ENCODE measurements at places on chromosomes 1 and 21.

GRCh38 chr1:152448095-152448494 lies 34.0 kb upstream of the CRNN start:
- no peak for DNase-seq

DNA sequence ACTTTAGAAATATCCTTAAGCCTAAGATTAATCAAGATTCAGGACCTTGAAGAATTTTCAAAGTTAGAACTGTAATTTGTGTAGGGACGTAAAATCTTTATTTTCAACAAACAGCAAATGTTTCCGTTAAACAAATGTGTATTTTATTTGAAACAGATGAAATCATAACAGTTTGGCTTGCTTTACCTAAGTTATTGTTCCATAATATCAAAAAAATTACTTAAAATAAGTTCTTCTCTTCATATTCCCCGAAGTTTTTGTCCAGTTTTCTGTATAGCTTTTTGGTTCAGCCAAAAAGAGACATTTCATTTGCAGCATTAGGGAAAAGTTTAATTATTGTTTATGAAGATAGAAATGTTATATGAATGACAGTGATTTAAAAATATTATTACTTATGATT lies 100.1 kb downstream of the NFIA start:
- no peak for DNase-seq

- no peak for DNase-seq
Measured at GRCh38 chr1:43059640-43060574, 101.2 kb upstream of the SLC2A1 start.

DNA sequence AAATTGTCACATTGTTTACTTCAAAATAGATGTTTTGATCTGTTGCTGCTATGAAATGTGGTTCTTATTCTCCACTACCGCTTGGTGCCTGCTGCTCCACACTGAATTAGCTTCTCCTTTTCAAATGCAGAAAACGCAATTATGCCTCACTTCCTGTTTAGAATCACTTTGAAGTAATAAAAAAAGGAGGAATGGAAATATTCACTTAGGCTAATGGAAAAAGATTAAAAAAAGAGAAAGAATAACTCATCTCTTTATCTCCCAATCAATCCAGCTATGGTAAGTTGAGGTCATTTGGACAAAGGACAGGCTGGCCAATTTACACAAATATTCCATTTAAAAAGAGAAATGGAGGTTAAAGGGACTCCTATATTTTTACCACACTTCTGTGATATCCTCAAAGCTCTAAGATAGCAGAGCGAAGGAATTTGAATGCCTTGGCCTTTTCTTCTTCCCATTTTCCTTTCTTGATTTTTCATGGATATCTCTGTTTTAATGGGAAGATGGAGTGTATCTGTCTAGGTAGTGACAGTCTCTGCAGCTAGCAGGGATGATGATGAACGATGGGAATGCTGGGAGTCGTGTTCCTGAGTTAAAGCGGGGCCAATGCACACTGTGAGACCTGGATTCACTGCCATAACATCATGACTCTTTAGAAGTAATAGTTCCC lies 35.7 kb downstream of the RGS5 start:
- no peak for DNase-seq

GRCh38 chr21:36460866-36461265 lies 19.1 kb downstream of the CLDN14 start:
- DNase-seq: no peak

GRCh38 chr21:29359718-29360117 lies 61.0 kb downstream of the BACH1 start:
- DNase-seq: no peak

DNA sequence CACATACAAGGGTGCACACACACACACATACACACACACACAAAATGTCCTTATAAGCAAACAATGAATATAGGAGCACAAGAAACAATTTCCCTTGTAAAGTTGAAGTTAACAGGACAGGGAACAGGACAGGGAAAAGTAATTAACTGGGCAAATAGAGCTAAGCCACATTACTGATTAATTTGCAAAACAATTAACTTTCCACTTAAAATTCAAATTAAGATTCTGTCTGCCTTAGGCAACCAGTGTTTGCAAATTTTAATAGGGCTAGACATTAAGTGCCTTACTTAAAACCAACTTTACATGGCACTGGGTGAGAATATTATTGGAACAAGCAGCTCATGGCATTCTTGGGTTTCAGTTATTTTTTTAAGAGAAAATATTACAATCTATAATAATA lies 6.8 kb upstream of the CLDN8 start:
- no peak for DNase-seq

- DNase-seq: no peak
Measured at GRCh38 chr1:203662821-203663220, 36.2 kb downstream of the ATP2B4 start.

DNA sequence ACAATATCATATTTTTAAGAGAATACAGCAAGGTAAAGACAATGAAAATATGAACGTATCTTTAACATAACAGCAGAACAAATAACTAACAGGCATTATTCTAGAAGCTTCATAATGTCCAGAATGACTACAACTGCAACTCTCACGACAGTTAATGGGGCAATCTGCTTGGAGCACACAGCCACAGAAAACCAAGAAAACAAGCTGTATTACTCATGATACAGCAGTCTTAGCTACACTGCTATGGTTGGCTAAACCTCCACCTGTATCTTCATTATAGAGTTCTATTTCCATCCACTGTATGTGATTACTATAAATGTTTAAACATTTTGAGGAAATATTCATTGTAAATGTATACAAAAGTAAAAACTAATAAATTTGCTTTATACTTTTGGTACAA lies 139.9 kb downstream of the DPYD start:
- no peak for DNase-seq

DNA sequence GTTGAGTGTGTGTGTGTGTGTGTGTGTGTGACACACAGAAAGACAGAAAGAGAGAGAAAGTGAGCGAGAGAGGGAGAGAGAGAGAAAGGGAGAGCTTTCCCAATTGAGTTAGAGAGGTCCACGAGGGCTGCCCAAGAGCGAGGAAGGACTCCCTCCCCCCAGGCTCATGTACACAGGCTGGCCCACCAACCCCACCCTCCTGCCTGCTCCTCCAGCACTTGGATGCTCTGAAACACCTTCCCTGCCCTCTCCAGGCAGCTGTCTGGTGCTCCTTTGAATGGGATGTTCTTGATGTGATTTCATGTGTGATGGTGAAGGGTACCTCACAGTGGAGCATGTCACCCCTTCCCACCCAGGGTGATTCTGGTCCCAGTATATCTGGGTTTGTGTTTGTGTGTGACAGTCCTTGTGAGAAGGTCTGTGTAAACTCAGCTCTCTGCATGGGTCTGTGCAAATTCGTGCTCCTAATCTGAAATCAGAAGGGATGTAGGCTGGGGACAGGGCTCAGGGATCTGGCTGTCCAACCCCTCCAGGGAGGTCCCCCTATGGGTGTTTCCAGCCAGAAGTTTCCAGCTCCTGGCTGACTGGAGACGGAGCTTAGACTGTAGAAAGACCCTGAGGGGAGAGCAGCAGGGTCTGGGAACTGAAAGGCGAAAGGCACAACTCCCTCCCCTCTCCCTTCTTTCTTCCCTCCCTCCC lies 6.8 kb upstream of the PEAR1 start:
- no peak for DNase-seq

DNA sequence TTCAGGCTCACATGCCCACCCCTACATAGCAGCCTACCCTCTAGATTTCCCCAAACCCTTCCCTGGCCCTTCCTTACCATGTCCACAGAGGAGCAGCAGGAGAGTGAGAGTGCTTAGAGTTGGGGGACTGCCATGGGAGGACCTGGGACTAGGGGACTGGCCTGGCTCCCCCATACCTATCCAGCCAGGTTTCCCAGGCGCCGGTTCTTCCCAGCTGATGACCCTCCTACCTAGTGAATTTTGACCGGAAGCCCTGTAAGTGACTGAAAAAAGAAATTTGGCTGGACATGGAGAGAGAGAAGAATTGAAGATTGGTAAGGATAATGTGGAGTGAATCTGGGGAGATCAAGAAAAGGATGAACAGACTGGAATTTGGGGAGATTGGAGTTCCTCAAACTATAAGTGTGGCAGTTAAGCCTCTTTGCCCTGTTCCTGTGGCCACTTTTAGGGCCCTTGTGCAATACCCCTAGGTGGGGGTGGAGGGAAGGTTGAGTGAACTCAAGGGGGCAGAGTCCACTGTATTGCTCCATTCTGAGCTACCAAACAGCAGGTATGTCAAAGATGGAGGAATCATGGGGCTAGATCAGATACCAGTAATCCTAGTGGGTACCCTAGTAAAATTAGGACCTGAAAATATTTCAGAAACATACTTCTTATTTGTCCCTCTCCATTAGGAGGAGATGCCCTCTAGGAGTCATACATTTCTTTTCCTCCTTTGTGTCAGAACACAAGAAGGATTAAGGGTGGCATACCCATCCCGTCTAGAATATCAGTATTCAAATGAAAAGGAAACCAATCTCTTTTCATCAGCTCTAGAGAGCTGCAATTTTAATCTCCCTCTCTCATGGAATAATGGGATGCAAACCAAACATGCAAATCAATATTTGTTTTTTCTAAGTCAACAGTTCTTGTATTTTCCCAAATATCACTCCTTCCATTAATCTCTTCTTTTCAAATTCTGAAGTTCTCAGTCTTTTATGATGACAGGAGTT lies 1.2 kb downstream of the HJV start:
- DNase-seq: no peak

- no peak for DNase-seq
Measured at GRCh38 chr1:226625832-226626576, 77.4 kb downstream of the STUM start.

DNA sequence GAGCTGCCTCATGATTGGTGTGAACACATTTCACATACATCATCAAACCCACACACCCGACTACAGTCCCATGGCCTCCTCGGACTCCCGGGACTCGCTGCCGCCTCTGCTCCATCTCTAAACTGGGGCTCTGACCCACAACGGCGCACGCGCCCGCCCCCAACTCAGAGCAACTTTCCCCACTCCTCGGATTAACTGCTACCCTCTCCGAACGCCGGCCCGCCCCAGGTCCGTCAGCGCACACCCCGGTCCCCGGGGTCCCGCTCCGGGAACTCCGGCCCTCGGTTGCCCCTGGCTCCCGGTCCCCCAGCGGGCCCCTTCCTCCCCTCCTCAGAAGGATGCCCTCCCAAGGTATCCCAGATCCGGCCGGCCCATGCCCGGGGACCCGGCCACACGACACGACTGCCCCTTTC lies 740 bp downstream of the DSTYK start:
- no peak for DNase-seq

DNA sequence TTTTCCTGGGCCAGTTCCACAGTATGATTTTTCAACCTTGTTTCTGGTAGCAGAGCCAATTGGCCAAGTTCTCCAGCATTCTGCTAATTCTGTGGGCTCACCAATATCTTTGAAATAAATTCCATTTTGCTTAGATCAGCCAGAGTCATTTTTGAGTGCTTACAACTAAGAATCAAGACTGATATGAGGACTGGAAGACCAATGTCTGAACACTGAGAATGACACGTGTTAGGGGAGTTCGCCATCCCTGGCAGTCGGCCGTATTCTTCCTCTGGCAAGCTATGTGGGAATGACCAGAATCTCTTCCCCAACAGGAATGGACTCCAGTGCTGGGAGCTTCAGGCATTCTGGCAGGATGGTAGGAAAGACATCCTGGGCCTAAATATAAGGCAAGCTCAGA lies 4.9 kb upstream of the TENT5C start:
- no peak for DNase-seq

DNA sequence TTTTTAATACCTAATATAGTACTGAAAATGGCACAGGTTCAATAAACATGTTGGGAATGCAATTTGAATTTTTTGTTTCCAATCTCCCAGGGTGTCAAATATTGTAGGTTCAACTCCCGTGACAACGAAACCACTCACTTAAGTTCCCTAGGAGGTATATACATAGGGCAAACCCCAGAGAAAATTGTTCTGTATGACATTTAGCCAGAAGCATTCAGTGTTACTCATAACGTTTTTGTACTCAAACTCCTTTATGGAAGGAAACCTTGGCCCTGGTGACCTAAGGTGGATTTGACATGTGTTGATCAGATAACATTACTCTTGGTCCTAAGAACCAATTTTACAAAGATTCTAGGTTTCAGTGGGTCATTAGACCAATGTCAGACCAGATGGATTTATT lies 110.6 kb downstream of the USP25 start:
- no peak for DNase-seq

- DNase-seq: peak; percentile 31
Measured at GRCh38 chr1:119141020-119141424, 569 bp upstream of the WARS2 start.

DNA sequence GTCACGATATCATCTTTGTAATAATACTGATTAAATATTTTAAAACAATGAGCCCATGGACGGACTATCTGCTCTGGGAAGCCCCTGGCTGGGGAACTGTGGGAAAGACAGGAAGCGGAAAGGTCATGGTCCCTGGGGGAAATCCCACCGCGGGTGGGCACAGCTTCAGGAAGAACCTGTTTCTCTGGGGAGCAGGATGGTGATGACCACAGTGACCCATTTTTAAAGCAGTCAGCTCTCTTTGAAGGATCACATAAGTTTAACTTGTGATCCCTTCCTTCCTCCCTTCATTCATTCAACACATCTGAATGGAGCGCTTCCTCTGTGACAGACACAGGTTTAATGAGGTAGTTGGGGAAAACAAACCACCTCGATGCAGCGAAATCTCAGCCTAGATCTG lies 73.0 kb downstream of the DHRS3 start:
- DNase-seq: no peak

DNA sequence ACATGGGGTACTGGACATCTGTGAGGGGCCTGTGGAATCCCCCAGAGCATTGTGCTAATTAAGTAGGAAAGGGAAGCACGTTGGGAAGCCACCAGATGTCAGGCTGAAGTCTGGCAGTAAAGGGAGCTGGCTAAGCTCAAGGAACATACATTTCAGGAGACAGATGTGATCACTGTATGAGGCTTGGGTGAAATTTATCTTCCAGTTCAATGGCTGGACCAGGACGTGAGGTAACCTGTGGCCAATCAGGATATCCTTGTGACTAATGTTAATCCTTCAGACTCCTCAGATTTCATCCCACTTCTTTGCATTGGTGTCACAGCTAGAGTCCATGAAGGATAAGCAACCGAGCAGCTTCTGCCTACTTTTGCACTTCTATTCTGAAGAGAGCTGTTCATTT lies 110.2 kb upstream of the APP start:
- no peak for DNase-seq

DNA sequence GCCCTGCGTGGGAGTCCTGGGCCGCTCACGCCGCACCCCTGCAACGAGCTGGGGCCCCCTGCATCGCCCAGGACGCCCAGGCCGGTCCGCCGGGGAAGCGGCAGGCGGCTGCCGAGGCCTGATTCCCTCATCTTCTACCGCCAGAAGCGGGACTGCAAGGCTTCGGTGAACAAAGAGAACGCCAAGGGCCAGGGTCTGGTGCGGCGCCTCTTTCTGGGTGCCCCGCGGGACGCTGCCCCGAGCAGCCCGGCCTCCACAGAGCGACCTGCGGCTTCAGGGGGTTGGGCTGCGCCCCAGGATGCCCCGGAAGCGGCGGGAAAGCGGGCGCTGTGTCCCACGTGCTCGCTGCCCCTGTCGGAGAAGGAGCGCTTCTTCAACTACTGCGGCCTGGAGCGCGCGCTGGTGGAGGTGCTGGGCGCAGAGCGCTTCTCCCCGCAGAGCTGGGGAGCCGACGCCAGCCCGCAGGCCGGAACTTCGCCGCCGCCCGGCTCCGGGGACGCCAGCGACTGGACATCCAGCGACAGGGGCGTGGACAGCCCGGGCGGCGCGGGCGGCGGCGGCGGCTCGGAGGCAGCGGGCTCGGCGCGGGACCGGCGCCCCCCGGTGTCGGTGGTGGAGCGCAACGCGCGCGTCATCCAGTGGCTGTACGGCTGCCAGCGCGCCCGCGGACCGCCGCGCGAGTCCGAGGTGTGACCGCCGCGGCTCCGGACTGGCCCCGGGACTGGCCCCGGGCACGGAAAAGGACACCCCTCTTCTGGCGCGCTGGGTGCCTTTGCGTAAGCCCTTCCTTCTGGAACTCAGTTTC lies 2.7 kb downstream of the FAM110D start:
- no peak for DNase-seq

- DNase-seq: no peak
Measured at GRCh38 chr1:4787551-4787950, 133.1 kb downstream of the AJAP1 start.

Data from NCI-H1436 treated with DMSO at 0.1 percent for 48 hours (cell line).